Foreskin fibroblast (primary cell): ENCODE measurements at places on chromosomes 1 and 21.

- DNase-seq, result no peak
These were observed 7.4 kb upstream of the AMPD1 start for GRCh38 chr1:114702737-114703136.

DNA sequence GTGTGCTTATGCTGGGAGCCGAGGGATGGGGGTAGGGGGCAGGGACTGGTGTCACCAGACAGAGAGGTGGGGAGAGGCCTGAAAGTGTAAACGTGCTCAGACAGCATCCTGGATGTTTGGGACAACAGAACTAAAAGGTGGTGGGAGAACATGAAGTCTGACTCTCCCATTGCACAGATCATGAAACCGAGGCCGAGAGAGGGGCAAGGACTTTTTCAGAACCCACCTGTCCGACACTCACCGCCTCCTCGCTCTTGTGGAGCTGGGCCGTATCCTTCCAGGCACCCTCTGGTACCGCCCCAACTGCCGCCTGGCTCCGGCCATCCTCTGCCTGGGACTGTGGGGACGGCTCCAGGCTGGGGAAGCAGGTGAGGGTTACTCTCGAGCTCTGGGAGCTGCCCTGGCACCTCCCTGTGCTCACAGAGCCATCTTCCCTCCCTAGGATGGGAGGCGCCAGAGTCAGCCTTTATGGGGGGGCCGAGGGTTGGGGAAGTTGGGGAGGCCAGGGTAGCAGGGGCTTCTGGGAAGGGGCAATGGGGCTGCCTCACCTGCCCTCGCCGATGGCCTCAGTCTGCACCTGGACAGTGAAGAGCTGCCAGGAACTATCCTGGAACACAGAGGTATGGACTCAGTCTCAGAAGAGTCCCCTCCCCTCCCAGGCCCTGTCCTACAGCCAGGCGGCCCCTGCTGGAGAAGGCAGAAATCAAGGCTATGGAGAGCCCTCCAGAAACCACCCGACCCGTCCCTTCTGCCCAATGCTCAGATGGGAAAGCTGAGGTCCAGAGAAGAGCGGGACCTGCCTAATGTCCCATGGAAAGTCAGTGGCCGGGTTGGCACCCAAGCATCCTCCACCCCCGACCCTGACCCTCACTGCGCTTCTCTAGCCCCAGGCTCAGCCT lies 7.0 kb downstream of the ATP13A2 start:
- DNase-seq, result no peak

- DNase-seq, result no peak
These were observed 22.4 kb downstream of the TRPM2 start for GRCh38 chr21:44375761-44376241.

DNA sequence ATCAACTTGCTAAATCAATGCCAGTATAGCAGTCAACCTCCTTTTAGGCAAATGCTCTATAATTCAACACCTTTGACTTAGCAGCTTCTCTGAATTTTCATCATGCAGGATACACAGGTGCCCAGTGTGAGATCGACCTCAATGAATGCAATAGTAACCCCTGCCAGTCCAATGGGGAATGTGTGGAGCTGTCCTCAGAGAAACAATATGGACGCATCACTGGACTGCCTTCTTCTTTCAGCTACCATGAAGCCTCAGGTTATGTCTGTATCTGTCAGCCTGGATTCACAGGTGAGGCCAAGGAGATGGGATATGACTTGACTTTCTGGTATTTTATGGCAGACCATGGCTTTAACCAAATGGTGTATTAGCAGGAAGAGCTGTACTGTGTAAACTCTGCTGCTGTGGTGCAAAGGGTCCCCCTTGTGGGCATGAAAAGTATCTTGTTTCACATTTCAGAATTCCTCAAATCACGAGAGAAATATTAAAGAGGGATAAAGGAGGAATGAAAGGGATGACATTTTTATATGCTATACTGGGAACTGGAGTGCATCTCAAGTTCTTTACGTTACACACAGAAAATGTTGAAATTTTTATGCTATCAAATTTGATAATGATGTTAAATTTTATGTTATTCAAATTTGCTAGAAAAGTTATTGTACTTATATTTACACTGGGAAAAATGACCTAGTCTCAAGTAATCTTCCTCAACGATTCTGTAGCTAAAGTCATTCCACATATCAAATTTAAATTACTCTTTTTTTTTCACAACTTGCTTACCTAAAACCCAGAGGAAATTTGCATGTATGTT lies 88.9 kb downstream of the CRB1 start:
- no peak for DNase-seq

DNA sequence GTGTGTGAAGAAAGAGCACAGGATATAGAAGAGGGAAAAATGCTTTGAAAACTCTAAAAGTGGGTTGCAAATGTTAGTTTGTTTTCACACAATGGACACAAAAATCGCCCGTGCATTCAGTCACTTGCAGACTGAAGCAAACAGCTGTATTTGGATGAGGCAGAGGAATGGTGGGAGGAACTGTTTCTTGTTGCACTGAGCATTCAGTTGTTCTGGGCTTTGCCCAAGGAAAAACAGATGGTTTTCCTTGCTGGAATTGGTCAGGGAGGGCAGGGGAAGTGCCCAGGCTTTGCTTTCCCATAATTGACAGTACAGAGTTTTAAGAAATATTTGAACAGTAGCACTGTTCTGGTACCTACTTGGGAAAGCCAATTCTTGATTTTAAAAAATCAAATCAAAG lies 19.5 kb upstream of the WARS2 start:
- DNase-seq, result peak; percentile 43
